ENCODE measurements at places on chromosomes 11 and 22. TPM values are rescaled to one million over a fixed set of nuclear protein-coding genes. Genes with fewer than 3 reads are reported as not detected.

The RAB6A gene
- total RNA-seq = 124 TPM

The ZBTB16 gene
- total RNA-seq = 33.0 TPM

The ACTN3 gene
- total RNA-seq = under 0.01 TPM

The CD6 gene
- total RNA-seq = not detected

The LRRN4CL gene
- total RNA-seq = 1.5 TPM

The MRGPRE gene
- not detected for total RNA-seq

The RPS6KB2 gene
- 46.3 TPM for total RNA-seq

The ZP1 gene
- total RNA-seq = 0.81 TPM

The OR8G1 gene
- total RNA-seq = not detected

The MMP10 gene
- total RNA-seq = 0.16 TPM

The PDE2A gene
- total RNA-seq = 4.4 TPM

The FAM181B gene
- total RNA-seq = 0.18 TPM

The PDE3B gene
- 0.36 TPM for total RNA-seq

The SC5D gene
- 41.3 TPM for total RNA-seq

The TRIM66 gene
- total RNA-seq = 0.54 TPM

The GAL3ST1 gene
- total RNA-seq = not detected

The NLRP14 gene
- not detected for total RNA-seq
